ENCODE measurements at places on chromosomes 2 and 18.
A peak's percentile ranks its signal among the peaks of the same experiment; 100 is the strongest.

GRCh38 chr2:136255648-136256461 is 137.9 kb upstream of the CXCR4 start:
- DNase-seq: no peak

GRCh38 chr2:128308284-128308731 is 10.4 kb downstream of the HS6ST1 start:
- no peak for DNase-seq

GRCh38 chr2:127606625-127607398 is 39.1 kb upstream of the GPR17 start:
- no peak for DNase-seq

GRCh38 chr2:25160376-25160775 is 8.0 kb downstream of the POMC start:
- DNase-seq: no peak

GRCh38 chr2:5696404-5696944 is 4.3 kb downstream of the SOX11 start:
- no peak for DNase-seq

DNA sequence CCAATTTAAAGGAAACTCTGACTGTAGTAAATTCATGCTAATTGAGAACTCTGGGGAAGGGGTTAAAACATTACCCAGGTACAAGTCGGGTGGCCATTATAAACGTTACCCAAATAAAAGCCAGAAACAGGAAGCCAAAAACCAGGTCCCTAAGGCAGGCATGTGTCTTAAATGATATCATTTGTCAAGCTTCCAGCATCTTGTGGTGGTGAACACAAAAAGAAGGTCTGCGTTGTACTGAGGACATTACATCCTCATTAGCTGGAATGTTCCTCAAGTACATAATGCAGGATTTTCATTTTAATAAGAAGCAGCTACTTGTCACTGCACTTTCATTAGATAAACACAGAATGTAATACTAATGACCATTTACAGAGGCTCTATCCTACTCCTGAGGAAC is 10.9 kb downstream of the PTGR3 start:
- no peak for DNase-seq

GRCh38 chr2:14039134-14039533 is 593.4 kb upstream of the LRATD1 start:
- no peak for DNase-seq

GRCh38 chr2:95079199-95079683 is 42.4 kb downstream of the MRPS5 start:
- no peak for DNase-seq

- DNase-seq: no peak
These were observed 17.1 kb downstream of the ITM2C start for GRCh38 chr2:230881840-230882239.

DNA sequence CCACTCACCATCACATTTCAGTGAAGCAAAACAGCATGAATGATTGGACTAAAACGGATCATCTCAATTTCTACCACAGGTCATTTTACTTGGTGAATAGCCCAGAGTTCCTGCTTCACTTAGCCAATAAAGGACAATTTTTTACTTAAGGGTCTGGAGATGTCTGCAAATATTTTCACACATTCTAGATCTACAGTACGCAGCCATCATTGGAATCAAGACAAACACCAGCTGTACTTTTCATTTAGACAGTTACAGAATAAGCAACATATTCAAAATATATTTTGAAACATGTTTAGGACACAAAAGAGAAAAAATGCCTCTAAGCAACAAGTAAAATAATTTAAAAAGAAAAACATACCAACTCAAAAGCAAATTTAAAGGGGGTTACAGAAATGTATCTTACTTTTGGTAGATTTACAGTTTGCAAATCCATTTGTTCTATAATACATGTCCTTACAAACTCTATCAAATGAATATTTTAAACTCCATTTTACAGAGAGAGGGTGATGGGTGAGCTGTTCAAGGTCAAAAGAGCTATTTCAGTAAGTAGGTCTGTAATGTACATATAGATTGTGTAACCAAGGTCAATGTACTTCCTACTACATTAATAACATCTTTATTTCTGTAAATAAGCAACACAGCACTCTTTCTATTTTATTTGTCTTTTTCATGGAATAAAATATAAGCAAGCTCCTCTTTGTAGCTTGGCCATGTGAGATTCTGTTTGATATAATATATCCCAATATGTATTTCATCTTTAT is 13.4 kb downstream of the PPP1R1C start:
- no peak for DNase-seq

- no peak for DNase-seq
These were observed 32.4 kb upstream of the MRPL19 start for GRCh38 chr2:75614162-75614651.

- DNase-seq: no peak
These were observed 145.8 kb downstream of the ESCO1 start for GRCh38 chr18:21454725-21455124.

GRCh38 chr2:210475706-210476105 is 853 bp downstream of the LANCL1 start:
- DNase-seq: peak; percentile 24

DNA sequence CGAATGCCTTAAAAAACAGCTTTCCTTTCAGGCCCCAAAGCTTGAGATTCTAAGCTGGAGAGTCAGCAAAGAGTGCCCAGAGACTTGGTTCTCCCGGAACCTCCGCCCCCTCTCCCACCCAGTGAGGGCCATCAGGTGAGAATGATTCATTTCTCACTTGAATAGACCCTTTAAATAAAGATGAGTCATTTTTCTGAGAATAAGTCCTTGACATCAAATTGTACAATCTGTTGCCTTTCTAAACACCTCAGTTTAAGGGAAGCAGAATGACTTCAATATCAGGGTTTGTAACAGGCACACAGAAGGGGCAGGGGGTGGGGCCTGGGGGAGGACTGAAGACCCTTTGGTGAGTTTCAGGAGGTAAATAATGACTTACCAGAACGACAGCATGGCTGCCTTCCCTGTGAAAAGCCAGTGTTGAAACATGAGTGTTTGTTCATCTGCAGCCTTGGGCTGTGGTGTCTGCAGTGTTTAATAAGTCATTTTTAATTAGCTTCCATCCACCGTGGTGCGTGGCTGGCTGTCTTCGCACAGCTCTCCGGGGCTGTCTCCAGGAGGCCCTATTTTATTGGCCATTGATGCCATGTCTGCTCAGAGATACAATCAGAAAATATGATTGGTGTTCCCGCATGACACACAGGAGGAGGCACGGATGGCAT is 134.9 kb upstream of the ZNF236 start:
- DNase-seq: no peak

DNA sequence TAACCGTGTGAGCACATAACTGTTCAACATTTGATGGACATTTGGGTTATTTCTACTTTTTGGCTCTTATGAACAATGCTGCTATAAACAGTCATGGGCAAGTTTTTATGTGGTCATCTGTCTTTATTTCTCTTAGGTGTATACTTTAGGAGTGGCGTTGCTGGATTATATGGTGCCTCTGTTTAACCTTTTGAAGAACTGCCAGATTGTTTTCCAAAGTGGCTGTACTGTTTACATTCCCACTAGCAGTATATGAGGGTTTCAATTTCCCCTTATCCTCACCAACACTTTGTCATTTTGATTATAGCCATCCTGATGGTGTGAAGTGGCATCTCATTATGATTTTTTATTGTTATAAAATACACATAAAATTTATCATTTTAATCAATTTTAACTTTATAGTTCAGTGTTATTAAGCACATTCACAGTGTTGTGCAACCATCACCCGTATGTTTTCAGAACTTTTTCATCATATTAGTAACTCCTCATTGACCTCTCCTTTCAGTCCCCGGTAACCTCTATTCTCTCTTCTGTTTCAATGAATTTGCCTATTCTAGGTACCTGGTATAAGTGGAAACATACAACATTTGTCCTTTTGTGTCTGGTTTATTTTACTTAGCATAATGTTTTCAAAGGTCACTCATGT is 55.4 kb downstream of the EML4 start:
- no peak for DNase-seq

DNA sequence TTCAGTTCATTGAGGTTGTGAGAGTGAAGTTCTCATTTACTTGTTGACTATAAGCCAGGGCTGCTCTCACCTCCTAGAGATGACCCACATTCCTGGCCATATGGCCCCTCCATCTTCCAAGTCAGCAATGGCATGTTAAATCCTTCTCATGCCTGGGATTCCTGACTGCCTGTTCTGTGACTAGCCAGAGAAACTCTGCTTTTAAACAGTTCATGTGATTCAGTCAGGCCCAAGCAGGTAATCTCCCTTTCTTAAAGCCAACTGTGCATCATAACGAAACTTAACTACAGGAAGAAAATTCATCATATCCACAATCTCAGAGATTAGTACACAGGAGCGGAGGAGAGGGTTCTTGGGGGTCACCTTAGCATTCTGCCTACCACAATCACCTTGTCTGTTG is 11.5 kb downstream of the DPP4 start:
- DNase-seq: no peak

DNA sequence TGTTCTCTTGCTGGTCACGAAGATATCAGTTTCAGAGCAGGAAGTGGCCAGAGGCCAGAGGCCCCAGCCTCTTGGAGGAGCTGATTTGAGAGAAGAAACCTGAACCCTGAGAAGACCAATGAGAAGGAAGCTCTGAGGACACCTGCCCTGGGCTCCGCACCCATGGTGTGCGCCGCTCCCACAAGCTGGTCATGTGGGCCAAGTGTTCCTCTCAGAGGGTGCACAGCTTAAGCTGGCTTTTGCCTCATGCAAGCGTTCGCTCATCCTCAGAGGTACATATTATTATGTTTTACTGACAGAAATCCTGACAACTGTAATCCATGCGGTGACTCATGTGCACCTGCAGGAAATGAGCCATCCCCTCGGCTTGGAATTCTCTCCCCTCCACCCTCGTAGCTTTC is 316.1 kb upstream of the MYT1L start:
- no peak for DNase-seq

GRCh38 chr2:55136138-55136541 is 85.9 kb upstream of the RTN4 start:
- no peak for DNase-seq

- no peak for DNase-seq
These were observed 100.3 kb downstream of the TTC32 start for GRCh38 chr2:19801367-19802080.

DNA sequence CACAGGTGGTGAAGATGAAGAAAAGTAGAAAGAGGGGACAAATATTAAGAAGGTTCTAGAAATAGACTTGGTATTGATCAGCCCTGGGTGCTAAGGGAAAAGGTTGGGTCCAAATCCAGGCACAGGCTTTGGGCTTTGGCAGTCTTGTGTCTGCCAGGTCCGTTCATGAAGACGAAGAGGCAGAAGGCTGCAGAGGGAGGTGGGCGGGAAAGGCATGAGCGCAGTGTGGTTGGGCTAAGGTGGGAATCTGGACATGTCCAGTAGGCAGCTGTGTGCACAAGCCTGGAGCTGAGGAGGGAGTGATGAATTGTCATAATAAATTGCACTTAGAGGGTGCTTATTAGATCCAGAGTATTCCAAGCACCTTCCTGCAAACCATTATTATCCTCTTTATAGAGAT is 105.7 kb upstream of the TEX51 start:
- DNase-seq: no peak

GRCh38 chr2:73984922-73985307 is 205 bp downstream of the TET3 start:
- peak; percentile 62 for DNase-seq

DNA sequence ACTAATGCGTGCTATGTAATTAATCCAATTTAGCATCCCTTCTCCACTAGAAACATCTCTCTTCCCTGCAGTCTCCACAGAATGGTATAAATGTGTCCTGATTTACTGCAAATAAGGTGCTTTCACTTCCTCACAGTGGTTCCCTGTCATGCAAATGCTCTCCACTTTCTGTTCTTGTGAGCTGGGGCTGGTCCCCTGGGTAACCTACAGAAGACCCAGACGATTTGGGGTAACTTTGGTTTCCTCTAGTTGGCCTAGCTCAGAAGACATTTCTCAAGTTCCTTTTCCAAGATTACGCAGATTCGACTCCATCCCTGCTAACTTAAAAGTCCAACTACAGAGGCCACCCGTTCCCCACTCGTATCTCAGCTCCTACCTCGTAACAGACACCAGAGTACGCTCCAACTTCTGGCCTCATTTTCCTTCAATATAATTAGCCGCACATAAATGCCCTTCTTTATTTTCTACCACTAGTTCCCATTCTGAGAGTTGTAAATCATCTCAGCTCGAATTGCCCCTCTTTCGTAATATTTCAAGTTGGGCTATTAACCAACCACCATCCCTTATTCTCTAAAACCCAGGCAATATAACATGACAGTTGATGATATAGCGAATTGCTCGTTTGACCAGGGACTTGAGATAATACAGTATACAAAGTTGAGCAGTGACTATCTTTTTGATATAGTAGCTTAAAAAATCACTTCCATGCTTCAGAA is 28.8 kb upstream of the NEDD4L start:
- DNase-seq: no peak

GRCh38 chr2:96507957-96508520 is 2.9 kb upstream of the NEURL3 start:
- DNase-seq: peak; percentile 82

DNA sequence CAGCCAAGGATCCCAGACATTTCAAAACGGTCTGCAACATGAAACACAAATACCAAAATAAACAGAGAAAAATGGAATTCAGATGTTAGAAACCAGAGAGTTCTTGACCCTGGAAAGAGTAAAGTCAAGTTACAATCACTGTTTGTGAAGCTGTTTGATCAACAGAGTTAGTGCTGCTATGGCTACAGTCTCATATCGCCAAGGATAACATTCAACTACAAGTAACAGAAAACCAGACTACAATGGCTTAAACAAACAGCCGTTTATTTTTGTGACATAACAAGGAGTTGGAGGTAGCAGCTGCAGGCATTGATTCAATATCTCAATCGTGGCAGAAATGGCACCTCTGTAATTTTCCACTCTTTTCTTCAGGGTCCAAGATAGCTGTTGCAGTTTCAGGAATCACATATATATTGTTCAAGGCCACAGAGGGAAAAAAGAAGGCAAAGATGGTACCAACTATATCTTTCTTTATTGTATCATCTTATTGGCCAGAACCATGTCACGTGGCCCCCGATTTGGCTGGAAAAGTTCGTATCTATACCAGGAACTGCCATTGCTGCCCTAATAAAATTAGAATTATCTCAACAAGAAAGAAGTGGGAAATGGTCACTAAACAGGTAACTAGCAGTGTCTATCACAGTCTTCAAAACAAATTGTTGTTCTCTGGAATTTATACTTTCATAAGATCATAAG is 17.7 kb upstream of the HNRNPLL start:
- no peak for DNase-seq

- DNase-seq: peak; percentile 92
These were observed 60.5 kb upstream of the POMC start for GRCh38 chr2:25228848-25229278.

Data from erythroblast (primary cell).